Upper lobe of right lung (tissue), 1 donor: ENCODE measurements at places on chromosomes 11 and 22. TPM values are rescaled to one million over a fixed set of nuclear protein-coding genes. Genes with fewer than 3 reads are reported as not detected.
A peak's percentile ranks its signal among the peaks of the same experiment; 100 is the strongest.

- no peak for DNase-seq
Observed at GRCh38 chr22:32058656-32059260, 15.7 kb downstream of the SLC5A1 start.

The C11orf52 gene
- total RNA-seq, result 9.8 TPM

GRCh38 chr11:121473064-121473777 lies 20.5 kb upstream of the SORL1-AS1 start:
- no peak for DNase-seq

- peak; percentile 40 for DNase-seq
Observed at GRCh38 chr22:21443057-21443734, 24.0 kb upstream of the TMEM191C start.

GRCh38 chr11:70437111-70437784 lies 38.9 kb downstream of the CTTN start:
- no peak for DNase-seq

DNA sequence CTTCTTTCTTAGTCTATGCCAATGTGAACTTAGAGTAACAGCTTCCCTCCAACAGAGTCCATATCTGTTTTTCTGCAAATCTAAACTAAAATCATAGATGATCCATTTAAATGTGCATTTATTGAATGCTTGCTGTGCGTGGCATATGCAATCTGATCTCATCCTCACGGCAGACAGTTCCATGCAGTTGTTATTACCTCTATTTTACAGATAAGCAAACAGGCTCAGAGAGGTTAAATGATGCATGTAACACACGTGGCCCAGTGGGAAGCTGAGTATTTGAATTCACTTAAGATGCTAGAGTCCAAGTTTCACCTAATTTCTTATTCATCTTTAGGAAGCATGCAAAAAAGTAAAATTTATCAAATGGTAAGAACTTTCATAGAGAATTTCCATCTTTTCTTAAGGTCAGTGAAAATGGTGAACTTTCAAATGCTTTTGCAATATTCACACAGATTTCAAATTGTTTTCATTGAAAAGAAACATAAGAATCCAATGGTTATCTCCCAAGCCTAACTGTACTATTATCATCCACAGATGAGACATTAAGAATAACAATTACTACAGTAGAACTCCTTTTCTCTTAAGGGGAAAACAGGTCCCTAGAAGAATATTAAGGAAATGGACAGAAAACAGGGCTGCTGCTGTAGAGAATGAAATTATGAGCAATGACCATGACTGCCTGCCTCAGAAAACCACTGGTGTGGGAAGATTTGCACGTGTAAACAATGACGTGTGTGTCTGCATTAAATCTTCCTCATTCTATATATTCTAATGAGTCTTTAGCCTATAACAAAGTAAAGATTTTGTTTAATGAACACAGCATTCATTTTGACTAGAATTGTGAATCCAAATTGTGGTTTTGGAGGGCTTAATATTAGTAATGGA lies 1171.3 kb downstream of the LRRC4C start:
- no peak for DNase-seq

The CALCA gene
- not detected for total RNA-seq

DNA sequence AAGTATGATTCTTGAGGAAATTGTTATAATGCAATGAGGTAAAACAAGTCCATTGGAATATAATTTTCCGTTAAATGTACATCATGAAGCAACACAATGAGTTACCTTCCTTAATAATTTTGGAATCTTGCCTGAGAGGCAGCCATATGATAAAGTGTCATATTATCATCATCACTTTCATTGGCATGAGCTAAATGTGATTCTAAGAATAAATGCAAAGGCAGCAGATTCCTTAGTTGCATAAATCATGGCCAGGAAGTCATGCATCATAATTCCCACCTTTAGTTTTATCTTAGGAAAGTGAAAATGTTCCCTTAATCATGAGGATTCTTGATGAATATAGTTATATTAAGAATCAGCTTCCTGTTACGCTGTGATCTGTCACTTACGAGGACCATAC lies 14.2 kb upstream of the MMP1 start:
- DNase-seq, result no peak

GRCh38 chr11:94521684-94522083 lies 9.4 kb downstream of the C11orf97 start:
- DNase-seq, result no peak

DNA sequence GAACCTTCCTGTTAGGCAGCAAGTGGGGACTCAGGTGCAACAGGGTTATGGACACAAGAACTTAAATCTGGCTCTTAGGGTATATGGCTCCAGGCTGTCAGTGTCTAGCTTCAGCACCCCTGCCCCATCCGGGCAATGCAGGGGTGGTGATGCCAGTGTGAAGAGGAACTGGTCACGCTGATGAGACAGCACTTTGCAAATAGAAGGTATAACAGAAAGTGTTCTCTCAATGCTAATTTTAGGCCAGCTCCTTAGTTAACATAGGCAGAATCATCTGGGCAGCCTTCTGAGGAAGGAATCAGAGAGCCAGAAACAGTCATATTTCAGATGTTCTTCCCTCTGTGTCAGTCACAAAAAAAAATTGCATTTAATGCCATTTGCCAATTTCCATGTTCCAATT lies 41.2 kb downstream of the SYT9 start:
- DNase-seq, result no peak

- no peak for DNase-seq
Observed at GRCh38 chr11:118313242-118313641, 8.7 kb downstream of the CD3E start.

The OR6T1 gene
- not detected for total RNA-seq

The PGR gene
- 3.0 TPM for total RNA-seq

The SMC1B gene
- not detected for total RNA-seq

DNA sequence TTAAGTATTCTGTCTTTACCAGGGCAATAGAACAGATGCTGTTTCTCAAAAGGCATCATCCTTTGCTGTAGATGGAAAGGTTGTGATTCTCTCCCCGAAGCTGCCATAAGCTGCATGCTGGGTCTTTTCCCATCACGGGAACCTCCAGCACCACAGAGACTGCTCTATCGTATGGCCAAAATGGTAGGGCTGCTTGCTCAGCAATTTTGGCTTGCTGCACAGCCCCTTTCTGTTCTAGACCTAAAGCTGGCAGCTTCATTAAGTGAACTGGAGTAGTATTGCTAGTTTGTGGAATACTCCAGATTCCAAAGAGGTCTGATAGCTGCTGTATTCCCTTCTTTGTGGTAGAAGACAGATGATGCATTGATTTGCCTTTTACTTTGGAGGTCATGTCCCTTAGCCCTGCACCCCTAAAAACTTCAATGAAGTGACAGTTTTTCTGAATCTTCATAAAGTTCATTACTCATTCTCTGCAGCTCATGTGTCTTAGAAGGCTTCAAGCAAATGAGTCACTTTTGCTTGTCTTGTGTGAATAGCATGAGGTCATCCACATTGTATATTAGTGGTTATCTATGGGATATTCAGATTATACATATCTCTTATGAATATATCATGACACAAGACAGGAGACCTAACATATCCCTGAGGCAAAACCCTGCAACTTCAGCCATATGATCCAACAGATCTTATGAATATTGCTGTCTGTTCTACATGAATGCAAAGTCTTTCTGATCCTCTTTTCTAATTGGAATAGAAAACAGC lies 245.3 kb downstream of the FAM76B start:
- no peak for DNase-seq

DNA sequence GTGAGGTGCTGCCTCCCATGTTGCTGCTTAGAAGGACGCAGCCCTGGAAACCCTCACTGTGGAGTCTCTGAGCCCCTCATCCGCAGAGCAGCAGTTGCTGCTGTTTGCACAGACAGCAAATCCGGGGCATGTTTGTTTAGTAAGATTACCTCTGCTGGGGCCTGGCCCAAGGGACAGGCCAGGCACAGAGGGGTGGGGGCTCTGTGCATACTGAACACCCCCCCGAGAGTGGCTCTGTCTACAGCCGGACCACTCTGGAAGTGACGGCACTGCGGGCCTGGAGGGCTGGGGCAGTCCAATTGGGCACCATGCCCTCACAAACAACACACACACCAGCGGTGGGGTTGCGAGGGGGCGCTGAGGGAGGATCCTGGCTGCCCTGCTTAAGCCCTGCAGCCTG lies 22.9 kb upstream of the CCDC188 start:
- no peak for DNase-seq

DNA sequence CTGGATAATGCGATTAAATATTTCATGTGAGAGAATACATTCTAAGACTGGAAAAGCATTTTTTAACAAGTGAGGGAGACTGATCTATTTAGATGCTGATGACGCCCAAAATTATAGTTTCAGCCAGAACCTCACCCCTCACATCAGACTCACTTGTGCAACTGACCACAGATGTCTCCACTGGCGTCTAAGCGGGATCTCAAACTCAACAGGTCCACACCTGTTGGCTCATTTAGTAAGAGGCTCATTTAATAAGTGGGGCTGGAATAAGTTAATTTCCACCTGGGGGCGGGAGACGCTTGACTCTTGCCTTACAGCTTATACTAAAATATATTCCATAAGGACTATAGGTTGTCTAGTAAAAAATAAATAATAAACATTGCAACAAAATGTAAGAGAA lies 47.5 kb downstream of the MORC2 start:
- no peak for DNase-seq

GRCh38 chr11:128845334-128845780 lies 21.7 kb downstream of the KCNJ1 start:
- DNase-seq, result no peak

The CXCR5 gene
- total RNA-seq, result not detected

GRCh38 chr11:116970485-116971292 lies 127.5 kb downstream of the SIK3 start:
- no peak for DNase-seq

DNA sequence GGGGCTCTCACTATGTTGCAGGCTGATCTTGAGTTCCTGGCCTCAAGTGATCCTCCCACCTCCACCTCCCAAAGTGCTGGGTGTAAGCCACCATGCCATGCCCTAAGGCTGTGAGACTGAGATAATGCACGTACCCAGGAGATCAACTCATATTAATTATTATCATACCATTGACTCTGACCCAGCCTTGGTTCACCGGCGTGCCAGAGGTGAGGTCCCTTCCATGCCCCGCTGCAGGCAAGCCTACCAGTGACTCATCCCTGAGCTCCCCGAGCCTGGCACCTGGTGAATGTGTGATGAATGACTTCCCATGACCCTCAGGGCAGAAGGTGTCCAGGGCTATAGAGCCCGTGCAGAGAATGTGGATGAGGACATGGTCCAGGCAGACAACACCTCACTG lies 12.1 kb downstream of the GAL3ST1 start:
- no peak for DNase-seq

GRCh38 chr22:49218142-49218541 lies 609.5 kb downstream of the BRD1 start:
- DNase-seq, result no peak

DNA sequence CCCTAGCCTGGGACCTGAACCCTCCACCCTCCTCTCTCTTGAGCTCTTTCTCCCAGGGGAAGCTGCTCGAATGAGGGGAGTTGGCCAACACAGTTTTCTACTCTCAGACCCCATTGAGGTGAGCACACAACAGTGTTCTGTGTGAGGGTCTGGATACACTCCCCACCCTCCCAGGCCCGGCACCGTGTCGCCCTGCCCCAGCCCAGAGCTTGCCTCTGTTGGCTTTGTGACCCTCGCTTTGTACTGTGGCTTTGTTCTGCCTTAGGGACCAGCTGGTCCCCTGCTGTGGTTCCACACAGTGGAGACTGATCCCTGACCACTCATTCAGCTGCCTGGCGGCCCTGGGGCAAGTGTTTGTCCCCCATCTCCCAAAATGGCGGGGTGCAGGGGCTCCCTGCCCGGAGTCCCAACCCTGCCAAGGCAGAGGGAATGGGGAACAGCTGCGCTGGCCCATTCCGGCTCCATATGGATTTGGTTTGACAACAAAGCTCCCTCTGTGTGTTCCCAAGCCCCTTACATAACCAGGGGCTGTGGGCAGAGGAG lies 8.3 kb downstream of the ST3GAL4 start:
- DNase-seq, result peak; percentile 50

- peak; percentile 80 for DNase-seq
Observed at GRCh38 chr11:76783896-76784813, 999 bp downstream of the TSKU start.

The UQCR10 gene
- 86.3 TPM for total RNA-seq

- no peak for DNase-seq
Observed at GRCh38 chr11:11583801-11584529, 37.8 kb downstream of the GALNT18 start.

GRCh38 chr22:42635531-42635930 lies 4.9 kb downstream of the ATP5MGL start:
- DNase-seq, result no peak

DNA sequence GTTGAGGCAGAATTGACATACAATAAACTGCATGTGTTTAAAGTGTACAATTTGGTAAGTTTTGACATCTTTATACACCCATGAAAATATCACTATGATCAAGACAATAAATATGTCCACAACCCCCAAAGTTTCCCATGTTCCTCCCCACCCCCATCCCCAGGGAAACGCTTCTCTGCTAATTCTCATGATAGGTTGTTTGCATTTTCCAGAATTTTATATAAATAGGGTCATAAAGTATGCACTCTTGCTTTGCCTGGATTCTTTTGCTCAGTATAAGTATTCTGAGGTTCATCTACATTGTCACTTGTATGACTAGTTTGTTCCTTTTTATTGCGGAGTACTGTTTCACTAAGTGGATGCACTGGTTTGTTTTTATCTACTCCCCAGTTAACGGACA lies 35.6 kb downstream of the MYEOV start:
- DNase-seq, result no peak

GRCh38 chr11:34790620-34791019 lies 125.6 kb downstream of the APIP start:
- DNase-seq, result no peak

DNA sequence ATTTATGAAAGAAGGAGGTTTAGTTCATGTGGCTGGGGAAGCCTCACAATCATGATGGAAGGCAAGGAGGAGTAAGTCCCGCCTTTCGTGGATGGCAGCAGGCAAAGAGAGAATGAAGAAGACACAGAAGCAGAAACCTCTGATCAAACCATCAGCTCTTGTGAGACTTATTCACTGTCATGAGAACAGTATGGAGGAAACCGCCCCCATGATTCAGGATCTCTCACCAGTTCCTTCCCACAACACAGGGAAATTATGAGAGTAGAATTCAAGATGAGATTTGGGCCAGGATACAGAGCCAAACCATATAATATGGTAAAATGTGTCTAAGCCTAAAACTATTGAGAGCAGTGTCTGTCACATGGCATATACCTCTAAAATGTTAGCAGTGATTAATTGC lies 503.8 kb upstream of the CCDC179 start:
- no peak for DNase-seq

- DNase-seq, result no peak
Observed at GRCh38 chr11:80702264-80702663, 1261.4 kb upstream of the TENM4 start.

The GTSE1 gene
- 0.43 TPM for total RNA-seq

The MS4A4A gene
- total RNA-seq, result 53.9 TPM

The ARFGAP3 gene
- 53.7 TPM for total RNA-seq

GRCh38 chr11:16846305-16846704 lies 107.9 kb downstream of the C11orf58 start:
- no peak for DNase-seq
